ENCODE measurements at places on chromosomes 7 and 10.

DNA sequence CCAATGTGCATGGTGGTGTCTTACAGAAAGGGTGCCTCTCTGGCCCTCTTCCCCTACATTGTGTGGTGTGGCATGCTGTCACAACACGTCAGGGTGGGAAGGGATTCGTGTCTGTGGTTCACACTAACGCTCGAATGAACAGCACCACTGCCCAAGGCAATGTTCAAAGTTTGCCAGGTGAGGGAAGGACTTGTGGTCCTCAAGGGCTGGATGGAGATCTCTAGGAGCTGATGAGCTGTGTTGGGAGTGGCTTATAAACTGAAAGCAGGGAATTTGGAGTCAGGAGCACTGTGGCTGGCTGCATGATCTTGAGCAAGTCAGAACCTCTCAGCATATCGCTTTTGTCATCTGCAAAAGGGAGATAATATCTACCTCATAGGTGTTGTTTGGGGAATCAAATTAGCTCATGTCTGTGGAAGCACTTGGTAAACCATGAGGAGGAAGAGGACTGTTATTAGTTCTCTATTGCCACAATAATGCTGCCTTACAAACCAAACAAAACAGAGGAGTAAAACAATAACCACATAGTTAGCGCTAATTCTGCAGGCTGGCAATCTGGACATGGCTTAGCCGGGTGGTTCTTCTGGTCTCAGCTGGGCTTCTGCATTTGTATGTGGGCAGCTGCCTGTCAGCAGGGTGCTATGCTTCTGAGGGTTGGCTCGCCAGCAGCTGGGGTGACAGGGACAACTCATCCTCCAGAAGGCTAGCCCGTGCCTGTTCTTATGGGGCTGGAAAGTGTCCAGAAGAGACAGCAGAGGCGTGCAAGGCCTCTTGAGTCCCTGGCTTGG is 22.9 kb upstream of the C10orf105 start:
- no peak for DNase-seq

GRCh38 chr10:10270126-10271050 is 747.3 kb upstream of the CELF2 start:
- DNase-seq: no peak

DNA sequence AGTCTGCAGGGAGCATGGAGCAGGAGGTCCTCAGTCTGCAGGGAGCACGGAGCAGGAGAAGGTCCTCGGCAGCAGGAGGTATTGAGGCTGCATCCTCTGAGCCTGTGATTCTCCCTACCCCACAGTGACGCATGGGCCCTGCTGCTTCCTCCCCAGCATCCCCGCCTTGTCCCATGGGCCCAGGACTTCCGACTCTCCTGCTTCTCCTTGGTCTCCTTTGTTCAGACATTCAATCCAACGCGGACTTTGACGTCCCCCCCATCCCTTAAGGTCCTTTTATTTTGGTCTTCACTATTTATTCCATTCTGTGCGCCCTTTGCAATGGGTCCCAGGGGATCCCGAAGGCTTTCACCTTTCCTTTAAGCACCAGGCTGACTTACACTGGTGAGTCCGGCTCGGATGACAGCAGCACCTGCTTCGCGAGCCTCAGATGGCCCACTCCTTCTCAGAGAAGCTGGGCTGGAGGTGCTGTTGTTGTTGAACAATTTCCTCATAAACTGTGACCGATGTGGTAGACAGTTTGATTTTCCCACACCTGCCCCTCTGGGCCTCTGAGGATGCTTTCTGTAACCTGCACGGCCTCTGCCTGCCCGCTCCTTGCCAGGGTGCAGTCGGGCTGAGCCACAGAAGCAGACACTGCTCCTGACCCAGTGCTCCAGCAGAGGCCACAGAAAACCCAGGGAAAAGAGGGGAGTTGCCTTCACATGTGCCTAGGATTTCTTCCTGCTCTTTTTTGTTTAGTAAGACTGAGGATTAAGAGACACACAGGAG is 407.2 kb upstream of the SHH start:
- no peak for DNase-seq

DNA sequence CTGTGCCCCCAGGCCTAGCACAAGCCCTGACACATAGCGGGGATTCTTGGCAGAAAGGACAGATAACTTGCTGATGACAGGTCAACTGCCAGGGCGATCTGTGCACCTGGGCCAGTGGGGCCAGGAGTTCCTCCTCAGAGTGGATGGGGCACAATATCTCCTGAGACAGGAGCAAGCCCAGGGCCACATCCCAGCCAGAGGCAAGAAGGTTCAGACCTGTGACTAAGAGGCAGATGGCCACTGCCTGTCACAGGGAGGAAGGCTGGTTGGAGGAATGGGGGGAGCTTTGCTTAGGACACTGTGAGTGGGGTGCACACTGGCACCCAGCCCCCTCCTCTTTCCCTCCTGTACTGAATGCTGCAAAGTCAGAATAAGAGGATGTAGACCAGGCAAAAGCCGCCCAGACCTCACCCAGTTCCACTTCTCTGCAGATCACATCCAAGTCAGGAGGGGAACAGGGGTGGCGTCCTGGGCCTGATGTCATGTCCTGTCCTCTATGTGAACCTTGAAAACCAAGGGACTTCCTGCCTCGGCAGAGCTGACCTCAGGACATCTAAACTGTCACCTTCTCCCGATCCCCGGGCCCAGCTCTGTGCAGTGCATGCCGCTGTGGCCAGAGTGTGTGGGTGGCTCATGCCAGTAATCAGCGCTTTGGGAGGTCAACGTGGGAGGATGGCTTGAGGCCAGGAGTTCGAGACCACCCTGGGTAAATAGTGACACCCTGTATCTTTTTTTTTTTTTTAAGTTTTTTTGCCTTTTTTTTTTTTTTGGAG is 1.3 kb downstream of the GUSB start:
- DNase-seq: no peak

DNA sequence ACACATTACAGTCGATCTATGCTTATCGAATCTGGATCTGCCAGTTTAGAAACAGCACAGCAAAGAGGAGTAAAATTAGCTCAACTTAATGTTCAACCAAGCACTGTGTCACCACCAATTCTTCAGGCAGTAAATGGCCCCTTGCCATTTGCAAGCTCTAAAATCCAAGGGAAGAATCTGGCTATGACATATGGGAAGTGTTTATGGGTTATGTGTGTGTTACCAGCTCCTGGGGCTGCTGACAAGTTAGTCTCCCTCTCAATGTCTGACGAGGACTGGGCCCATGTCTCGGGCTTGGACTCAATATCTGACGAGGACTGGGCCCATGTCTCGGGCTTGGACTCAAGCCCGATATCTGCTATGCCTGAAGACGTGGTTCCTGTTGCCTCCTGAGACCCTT is 5.7 kb upstream of the ITIH2 start:
- no peak for DNase-seq

GRCh38 chr7:98619450-98620321 is 2.6 kb downstream of the NPTX2 start:
- DNase-seq: no peak

DNA sequence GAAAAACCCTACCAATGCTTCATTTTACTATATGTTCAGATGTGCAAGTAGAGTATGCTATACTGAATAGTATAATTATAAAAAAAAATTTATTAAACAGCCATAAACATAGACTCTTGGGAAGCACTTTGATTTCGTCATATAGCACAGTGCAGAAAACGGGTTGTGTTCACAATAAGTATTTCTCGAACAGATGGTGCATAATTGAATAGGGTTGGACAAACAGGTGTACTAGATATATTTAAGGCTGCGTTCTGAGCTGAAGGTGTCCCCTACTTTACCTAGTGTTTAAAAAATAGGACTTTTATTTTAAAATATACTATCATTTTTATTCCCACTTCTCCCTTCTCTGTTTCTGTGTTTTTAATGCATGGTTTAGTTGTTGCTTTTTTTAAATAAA is 841.5 kb downstream of the ANKRD7 start:
- DNase-seq: no peak

- DNase-seq: no peak
Observed at GRCh38 chr7:100029596-100029995, 14.2 kb downstream of the ZKSCAN1 start.

GRCh38 chr10:23461557-23461956 is 22.7 kb downstream of the OTUD1 start:
- no peak for DNase-seq

- DNase-seq: no peak
Observed at GRCh38 chr7:138433583-138434443, 26.2 kb upstream of the TRIM24 start.

- no peak for DNase-seq
Observed at GRCh38 chr7:65946904-65947303, 35.1 kb downstream of the GUSB start.

- peak; percentile 66 for DNase-seq
Observed at GRCh38 chr10:119211176-119211575, 3.8 kb downstream of the GRK5 start.

DNA sequence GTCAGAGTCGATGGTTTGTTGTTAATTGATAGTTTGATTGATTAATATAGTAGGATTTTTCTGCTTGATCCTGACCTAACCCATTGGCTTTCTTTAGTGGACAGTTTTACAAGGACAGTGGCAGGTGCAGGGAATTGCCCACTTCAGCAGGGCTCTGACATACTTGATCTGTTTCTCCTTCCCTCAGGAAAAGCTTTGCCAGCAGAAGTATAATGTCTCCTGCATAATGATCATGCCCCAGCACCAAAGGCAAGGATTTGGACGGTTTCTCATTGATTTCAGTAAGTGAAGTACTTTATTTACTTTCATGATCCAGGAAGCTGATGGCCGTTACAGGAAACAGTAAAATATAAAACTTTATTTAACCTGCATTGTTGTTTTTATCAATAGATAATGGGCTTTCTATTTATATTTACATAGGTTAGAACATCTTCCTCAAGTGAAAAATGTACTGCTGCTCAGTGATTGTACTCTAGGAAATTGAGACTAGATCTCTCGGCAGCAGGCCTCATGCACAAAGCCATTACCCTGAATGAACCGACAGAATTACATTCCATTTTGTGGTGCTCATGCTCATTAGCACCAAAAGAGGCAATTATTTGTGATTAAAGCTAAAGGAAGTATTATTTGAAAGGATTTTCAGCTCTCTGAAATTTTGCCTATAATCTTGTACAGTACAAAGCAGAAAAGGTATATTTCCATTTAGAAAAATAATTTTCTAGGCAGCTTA is 122.5 kb upstream of the SAMD8 start:
- no peak for DNase-seq

DNA sequence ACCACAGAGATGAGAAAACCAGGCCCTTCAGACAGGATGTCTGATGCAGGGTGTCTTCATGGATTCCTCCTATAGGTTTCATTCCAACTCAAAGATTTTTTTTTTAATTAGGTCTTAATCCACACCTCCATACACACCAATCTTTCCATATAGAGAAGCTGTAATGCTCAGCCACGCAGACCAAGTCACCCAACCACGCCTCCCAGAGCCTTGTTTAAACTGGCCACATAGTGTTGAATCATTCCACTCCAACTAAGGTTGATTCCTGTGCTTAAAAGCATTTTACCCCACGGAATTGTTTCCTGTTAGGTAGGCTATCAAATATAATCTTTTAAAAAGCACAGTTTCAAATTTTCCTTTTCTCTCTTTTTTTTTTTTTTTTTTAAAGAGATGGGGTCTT is 153.6 kb downstream of the TYW1B start:
- DNase-seq: no peak

- no peak for DNase-seq
Observed at GRCh38 chr10:79932841-79933379, 16.0 kb downstream of the SFTPD start.

DNA sequence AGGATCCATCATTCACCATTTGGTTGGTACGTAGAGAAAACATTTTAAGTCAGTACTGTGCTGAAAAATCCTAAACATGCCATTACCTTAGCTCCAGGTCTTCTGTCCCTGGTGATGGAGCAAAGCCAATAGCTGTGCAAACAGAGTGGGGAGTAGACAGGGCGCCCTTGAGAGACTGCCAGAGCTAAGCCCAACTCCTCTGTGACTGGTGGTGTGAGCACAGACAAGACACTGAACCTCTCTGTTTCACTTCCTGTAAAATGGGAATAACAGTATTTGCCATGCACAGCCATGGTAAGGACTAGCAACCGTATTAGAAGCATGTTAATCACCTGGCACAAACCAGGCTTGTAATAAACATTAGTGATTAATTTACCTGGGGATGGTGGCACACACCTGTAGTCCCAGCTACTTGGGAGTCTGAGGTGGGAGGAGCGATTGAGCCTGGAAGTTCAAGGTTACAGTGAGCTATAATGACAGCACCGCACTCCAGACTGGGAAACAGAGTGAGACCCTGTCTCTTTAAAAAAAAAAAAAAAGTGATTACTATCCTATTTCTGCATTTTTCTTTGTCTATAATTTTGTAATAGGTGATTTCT is 28.7 kb downstream of the LYZL1 start:
- no peak for DNase-seq

DNA sequence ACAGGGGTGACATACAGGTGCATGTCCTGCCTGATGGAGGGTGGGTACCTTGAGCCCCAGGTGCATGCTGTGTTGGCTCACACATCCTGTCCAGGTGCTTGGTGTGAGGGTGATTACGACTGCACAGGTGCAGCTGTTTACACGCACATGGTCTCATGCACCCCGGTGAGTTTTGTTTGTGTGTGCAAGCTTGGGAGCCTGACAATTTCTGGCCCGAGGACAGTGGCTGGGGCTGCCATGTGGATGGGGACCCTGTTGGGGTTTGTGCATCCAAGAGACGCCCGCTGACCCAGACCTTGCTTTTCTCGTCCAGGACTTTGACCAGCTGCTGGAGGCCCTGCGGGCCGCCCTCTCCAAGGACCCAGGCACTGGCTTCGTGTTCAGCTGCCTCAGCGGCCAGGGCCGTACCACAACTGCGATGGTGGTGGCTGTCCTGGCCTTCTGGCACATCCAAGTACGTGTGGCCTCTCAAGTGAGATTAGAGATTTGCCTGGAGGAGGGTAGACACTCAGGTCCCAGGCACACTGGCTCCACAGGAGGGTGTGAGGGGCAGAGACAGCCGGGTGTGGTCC is 61.7 kb downstream of the PRF1 start:
- no peak for DNase-seq

DNA sequence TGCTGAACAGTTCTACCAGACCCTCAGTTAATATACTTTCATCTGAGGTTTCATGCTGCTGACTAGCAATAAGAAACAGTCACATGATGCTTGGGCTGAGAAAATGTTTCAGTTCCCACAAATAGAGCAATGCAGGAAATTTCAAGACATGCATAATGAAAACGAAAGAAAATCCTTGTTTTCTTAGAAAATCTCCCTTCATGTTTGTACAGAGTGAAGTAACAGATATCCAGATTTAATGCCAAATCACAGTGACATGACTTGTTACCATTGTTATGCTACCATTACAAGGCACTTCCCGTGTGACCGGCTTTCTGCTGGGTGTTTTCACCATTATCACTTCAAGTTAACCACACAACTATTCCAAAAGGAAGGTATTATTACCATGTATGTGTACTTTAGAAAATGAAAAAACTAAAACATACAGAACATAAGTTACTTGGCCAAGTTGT is 121.7 kb downstream of the DOCK4 start:
- DNase-seq: peak; percentile 16
